ENCODE measurements at places on chromosomes 7 and 10.

DNA sequence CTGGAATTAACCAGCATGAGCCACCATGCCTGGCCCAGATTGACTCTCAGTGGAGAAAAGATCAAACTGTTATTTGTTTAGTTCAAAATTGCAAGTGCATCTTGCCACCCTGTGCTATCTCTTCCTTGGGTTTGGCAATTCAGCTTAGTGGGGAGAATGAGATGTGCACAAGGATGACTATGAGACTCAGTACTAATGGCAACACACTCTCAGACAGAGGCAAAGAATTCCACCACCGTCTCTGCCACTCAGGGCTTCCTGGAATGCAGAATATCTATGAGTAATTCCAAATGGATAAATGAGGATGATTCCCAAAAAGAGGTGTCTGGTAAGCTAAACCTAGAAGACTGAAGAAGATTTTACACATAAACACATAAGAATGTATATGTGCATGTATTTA is 525.8 kb downstream of the NRG3 start:
- DNase-seq: no peak

DNA sequence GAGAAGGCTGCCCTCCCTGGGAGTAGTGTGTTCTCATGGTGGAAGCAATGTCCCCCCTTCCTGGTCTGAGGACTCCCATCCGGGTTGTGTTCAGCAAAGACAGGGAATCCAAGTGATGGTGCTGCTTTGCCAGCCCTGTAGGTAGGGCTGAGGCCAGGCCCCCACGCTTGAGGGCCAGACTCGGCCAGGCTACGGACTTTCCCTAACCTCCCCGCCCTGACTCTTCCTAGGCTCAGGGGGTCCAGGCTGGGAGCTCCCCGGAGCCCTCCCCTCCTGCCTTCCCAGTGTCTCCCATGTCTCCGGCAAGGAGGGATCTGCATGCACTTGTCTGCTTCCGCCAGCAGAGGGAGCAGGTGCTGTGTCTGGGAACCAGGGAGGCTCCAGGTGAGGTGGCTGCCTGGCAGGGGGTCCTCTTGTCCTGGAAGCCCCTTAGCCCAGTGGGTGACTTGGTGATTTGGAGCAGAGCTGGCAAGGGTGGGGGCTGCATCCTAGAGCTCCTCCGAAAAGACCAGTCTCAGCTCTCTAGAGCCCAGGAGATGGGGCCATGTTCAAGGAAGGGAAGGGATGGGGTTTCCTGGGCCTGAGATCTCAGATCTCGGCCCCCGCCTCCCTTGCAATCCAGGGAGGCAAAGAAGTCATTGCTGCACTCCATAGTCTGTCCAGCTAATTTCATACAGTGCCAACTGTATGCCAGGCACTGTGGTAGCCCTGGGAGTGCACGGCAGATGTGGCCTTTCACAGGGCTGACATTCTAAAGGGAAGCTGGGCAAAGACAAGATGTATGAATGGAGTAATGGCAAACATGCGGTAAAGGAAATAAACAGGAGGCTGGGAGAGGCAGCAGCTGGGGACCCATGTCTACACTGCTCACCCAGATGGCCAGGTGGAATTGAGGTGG is 20.3 kb upstream of the SFRP5 start:
- peak; percentile 49 for DNase-seq

DNA sequence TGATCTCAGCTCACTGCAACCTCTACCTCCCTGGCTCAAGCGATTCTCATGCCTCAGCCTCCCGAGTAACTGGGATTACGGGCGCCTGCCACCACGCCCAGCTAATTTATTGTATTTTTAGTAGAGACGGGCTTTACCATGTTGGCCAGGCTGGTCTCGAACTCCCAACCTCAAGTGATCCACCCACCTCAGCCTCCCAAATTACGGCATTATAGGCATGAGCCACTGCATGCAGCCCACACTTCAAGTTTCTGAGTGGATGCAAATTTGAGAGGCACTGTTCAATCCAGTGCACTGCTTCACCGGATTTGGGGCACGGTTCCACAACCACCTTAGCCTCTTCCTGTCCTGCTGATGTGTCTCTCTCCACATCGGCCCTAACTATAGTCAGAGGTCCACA is 16.5 kb downstream of the CNPY1 start:
- DNase-seq: no peak

GRCh38 chr7:108824840-108825580 is 255.3 kb downstream of the DNAJB9 start:
- no peak for DNase-seq

DNA sequence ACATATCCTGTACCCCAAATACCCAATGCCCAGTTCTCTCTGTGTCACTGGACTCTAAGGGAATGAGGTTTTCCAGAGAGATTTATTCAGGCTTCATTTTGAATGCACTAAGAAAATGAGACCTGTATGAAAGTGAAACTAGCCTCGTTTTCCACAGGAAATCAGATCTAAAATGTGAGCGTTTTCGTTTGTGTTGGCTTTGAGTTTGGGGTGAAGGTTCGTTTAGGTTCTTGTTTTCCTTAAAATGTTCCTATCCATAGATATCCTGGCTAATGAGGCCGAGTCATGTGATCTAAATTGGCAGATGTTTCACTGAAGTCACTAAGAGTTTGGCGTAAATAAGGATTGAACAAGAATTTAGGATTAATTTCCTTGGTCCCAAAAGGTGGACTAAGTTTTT is 90.9 kb upstream of the BMPER start:
- no peak for DNase-seq

DNA sequence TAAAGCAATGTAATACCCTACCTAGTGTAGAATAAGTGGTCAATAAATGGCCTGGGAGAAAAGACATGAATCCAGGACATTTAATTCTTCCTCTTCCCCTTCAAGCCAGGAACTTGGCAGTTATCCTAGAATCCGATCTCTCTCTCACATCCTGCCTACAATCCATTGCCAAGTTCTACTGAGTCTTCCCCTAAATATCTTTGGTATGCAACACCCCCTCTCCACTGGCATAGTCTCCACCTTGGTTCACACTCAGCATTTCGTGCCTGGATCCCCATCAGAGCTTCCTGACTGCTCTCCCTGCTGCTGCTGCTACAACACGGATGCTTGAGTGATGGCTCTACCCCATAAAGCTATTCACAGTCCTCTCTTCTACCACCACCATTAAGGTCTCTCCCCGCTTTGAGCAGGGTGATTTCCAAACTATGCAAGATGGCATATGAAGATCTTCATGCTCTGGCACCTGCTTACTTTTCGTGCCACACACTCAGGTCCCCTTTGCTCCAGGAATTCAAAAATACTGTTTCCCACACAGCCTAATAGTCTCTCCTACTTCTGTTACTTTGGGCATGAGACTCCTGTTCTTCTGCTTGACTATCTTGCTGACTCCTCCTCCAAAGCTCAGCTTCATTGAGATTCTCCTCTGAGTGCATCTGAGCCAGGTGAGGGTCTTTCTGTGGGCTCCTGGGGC is 4.8 kb downstream of the ANK3 start:
- no peak for DNase-seq

- DNase-seq: no peak
Measured at GRCh38 chr7:51647931-51648351, 331.3 kb upstream of the COBL start.

DNA sequence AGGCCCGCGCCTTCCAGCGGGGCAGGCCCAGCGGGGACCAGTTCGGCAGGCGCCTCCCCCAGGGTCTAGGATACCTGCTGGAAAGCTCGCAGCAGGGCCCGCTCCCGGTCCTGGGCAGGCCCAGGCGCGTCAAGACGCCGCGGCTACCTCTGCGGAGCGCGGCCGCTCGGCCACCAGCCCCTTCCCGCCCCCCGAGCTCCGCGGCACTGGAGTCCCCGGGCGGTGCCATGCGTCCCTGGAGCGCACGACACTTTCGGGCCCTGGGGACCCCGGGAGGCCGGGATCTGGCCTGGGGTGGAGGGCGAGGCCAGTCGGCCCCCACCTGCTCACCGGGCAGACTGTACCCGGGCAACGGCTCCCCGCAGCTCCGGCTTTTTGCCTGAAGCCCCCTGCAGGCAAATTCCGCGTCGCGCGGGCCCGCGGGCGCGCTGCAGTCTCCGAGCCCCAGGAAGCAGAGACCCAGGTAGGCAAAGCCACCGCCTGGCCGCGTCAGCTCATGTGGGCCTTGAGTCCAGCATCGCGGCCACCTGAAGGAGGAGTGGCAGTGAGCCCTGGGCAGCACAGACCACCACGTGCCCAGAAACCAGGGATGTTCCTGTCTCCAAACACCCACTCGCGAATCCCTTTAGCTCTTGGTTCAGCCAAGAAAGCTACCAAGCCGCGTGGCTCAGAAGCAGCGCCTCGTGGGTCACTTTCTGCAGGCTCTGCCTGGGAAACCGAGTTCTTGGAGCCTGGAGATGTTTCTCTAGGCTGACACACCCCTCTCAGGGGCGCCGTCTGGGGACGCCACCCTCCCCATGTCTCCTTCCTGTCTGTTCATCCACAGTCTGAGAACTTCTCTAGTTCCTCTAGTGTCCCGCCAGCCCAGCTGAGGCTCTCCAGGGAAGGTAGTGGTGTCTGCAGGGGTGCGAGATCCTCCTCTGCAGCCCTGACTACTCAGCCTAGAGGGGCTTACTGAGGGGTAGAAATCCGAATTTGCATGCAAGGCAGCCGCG is 46.1 kb upstream of the APBB1IP start:
- no peak for DNase-seq

Data from activated T-helper 9 cell treated with anti-CD3 and anti-CD28 coated beads, Interleukin-2, amount 50 U/mL, for 16 hours (primary cell).